ENCODE measurements at places on chromosomes 2 and 18. TPM values are rescaled to one million over a fixed set of nuclear protein-coding genes. Genes with fewer than 3 reads are reported as not detected.

DNA sequence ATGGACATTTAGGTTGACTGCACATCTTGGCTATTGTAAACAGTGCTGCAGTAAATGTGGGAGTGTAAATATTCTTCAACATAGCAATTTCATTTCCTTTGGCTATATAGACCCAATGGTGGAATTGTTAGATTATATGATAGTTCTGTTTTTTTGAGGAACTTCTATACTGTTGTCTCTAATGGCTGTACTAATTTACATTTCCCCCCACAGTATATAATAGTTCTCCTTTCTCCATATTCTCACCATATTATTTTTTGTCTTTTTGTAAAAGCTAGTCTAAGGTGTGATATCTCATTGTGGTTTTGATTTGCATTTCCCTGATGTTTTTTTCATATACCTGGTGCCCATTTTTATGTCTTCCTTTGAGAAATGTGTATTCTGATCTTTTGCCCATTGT is 13.0 kb downstream of the EIF5B start:
- no peak for DNase-seq
- no peak overlapping the region for H3K4me3 ChIP-seq
- no peaks in the 10 kb centered on the region for H3K27me3 ChIP-seq
- no peak overlapping the region for H3K27ac ChIP-seq
- no peaks in the 10 kb centered on the region for H3K4me1 ChIP-seq
- H3K36me3 ChIP-seq = no peaks in the 10 kb centered on the region

DNA sequence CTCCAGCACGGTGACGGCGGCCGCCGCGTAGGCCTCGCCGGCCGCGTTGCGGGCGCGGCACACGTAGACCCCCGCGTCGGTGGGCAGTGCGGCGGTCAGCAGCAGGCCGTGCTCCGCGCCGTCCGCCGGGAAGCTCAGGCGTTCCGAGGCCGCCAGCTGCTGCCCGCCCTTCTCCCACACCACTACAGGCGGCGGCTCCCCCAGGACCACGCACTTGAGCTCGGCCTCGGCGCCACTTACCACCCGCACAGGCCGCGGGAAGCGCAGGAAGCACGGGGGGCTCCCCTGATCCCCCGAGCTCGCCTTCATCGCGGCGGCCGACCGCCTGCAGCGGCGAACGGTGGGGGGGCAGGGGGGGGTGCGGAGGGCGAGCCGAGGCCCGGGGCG is 422 bp downstream of the OBSL1 start:
- DNase-seq = no peak
- H3K4me3 ChIP-seq = peak overlapping the region; percentile 71
- peaks cover 41% of the 10 kb centered on the region for H3K4me1 ChIP-seq

- H3K27me3 ChIP-seq = no peaks in the 10 kb centered on the region
- DNase-seq = no peak
- H3K4me1 ChIP-seq = peaks cover 1% of the 10 kb centered on the region
Measured at GRCh38 chr2:83901317-83901716, 557.8 kb downstream of the SUCLG1 start.

- H3K36me3 ChIP-seq = no peaks in the 10 kb centered on the region
- no peak overlapping the region for H3K4me3 ChIP-seq
- H3K4me1 ChIP-seq = peaks cover 6% of the 10 kb centered on the region
- no peak for DNase-seq
- H3K27me3 ChIP-seq = no peaks in the 10 kb centered on the region
Measured at GRCh38 chr18:77380695-77381094, 131.0 kb downstream of the GALR1 start.

GRCh38 chr2:206488623-206489022 is 45.3 kb downstream of the ADAM23 start:
- DNase-seq = no peak
- no peaks in the 10 kb centered on the region for H3K27me3 ChIP-seq
- H3K36me3 ChIP-seq = no peaks in the 10 kb centered on the region
- H3K4me1 ChIP-seq = no peaks in the 10 kb centered on the region

DNA sequence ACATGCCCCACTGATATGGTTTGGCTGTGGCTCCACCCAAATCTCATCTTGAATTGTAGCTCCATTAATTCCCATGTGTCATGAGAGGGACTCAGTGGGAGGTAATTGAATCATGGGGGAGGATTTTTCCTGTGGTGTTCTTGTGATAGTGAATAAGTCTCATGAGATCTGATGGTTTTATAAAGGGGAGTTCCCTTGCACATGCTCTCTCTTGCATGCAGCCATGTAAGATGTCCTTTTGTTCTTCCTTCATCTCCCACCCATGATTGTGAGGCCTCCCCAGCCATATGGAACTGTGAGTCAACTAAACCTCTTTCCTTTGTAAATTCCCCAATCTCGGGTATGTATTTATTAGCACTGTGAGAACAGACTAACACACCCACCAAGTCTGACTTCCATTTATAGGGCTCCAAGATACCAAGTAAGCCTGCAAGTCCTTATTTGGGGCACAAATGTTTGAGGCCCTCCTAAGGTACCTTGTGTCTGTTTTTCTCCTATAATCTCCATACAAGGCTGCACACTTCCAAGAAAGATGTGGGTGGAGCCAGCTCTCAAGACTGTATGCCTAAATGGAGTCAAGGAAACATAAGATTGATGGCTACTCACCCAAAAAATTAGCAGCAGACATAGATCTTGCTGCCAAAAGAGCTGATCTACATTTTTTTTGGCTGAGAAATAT is 364.7 kb downstream of the TXNL1 start:
- H3K27me3 ChIP-seq = no peaks in the 10 kb centered on the region
- H3K4me1 ChIP-seq = peaks cover 12% of the 10 kb centered on the region
- H3K36me3 ChIP-seq = no peaks in the 10 kb centered on the region

GRCh38 chr2:101625387-101625786 is 72.1 kb upstream of the MAP4K4 start:
- DNase-seq = no peak
- H3K36me3 ChIP-seq = no peaks in the 10 kb centered on the region
- H3K4me1 ChIP-seq = no peaks in the 10 kb centered on the region
- H3K4me3 ChIP-seq = no peak overlapping the region
- no peak overlapping the region for H3K27ac ChIP-seq

CCDC74B gene
- 34.5 TPM for total RNA-seq

CFAP53 gene
- not detected for total RNA-seq

TFPI gene
- 0.58 TPM for total RNA-seq

GRCh38 chr2:7755879-7756278 is 838.7 kb downstream of the RNF144A start:
- H3K27ac ChIP-seq = no peak overlapping the region
- H3K36me3 ChIP-seq = no peaks in the 10 kb centered on the region
- H3K4me3 ChIP-seq = no peak overlapping the region
- DNase-seq = no peak
- no peaks in the 10 kb centered on the region for H3K27me3 ChIP-seq

OTX1 gene
- total RNA-seq = 0.74 TPM

DNA sequence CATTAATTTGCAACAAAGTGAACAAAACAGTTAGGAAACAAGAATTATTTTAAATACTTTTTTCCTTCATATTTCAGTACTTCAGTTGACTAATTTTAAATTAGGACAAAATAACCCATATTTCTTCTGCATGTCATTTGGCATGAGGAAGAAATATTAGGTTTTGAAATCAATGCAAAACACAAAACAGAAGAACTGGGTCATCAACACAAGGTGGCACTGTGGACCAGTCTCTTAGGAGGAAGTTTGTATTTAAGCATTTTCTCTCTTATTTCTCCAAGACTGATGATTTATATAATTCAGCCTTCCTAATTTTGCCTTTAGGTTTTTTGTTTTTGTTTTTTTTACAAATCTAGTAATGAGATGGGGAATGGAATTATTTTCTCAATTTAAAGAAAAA is 352.8 kb upstream of the KCNH7 start:
- no peaks in the 10 kb centered on the region for H3K36me3 ChIP-seq
- H3K27me3 ChIP-seq = no peaks in the 10 kb centered on the region
- no peak overlapping the region for H3K4me3 ChIP-seq
- H3K4me1 ChIP-seq = peaks cover 9% of the 10 kb centered on the region
- H3K27ac ChIP-seq = no peak overlapping the region

DNA sequence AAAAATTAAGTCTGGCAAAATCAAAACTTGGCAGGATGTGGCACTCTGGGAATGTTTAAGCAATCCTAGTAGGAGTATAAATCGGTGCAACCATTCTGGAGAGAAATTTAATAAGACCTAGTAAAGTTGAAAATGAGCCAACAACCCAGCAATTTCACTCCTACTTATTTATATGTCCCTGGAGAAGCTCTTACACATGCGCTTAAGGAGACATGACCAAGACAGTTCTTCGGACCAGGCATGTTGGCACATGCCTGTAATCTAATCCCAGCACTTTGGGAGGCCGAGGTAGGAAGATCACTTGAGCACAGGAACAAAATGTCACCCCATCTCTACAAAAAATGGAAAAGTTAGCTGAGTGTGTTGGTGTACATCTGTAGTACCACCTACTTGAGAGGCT is 374.6 kb upstream of the LYPD1 start:
- DNase-seq = no peak
- H3K27me3 ChIP-seq = no peaks in the 10 kb centered on the region
- H3K36me3 ChIP-seq = no peaks in the 10 kb centered on the region
- no peak overlapping the region for H3K4me3 ChIP-seq

GRCh38 chr2:35204323-35204722 is 1151.3 kb upstream of the CRIM1 start:
- H3K27ac ChIP-seq = no peak overlapping the region
- H3K36me3 ChIP-seq = no peaks in the 10 kb centered on the region
- H3K4me3 ChIP-seq = no peak overlapping the region
- no peaks in the 10 kb centered on the region for H3K27me3 ChIP-seq

FER1L5 gene
- 0.27 TPM for total RNA-seq

- H3K27me3 ChIP-seq = no peaks in the 10 kb centered on the region
- no peak overlapping the region for H3K4me3 ChIP-seq
- no peaks in the 10 kb centered on the region for H3K36me3 ChIP-seq
- no peak overlapping the region for H3K27ac ChIP-seq
- no peak for DNase-seq
Measured at GRCh38 chr2:104049981-104050380, 803.9 kb upstream of the POU3F3 start.

DNA sequence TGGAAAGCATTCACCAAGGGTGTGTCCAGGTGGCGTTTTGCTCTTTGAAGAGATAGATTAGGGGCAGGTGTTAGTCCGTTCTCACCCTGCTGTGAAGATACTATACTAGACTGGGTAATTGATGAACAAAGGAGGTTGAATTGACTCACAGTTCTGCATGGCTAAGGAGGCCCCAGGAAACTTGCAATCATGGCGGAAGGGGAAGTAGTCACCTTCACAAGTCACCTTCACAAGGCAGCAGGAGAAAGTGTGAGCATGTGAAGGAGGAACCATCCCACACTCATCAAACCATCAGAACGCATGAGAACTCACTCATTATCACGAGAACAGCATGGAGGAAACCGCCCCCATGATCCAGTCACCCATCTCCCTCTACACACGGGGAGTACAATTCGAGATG is 135.7 kb upstream of the NFATC1 start:
- no peak for DNase-seq
- H3K4me1 ChIP-seq = no peaks in the 10 kb centered on the region
- H3K36me3 ChIP-seq = no peaks in the 10 kb centered on the region

DNA sequence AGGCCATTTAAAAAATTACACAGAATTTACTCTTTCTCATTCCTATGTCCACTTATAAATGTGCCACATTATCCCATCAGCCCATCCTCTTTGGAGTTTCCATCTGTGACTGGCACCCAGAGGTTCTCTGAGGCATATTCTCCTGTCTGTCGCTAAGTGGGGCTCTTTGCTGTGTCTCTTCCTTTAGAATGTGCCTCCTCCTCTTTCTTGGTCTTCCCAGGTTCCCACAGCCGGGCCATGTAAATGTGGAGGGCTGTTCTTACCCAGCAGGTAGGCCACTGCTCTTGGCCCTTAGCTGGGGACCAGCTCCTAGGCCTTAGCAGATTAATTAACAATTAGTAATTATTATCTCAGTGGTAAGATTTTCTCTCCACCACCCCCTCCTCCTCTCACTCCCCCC is 167.0 kb downstream of the INSIG2 start:
- H3K4me3 ChIP-seq = no peak overlapping the region
- peak; percentile 40 for DNase-seq
- H3K4me1 ChIP-seq = peaks cover 4% of the 10 kb centered on the region
- no peak overlapping the region for H3K27ac ChIP-seq

VWA3B gene
- not detected for total RNA-seq

RAB3GAP1 gene
- 40.4 TPM for total RNA-seq

- H3K4me1 ChIP-seq = peaks cover 11% of the 10 kb centered on the region
- H3K27me3 ChIP-seq = no peaks in the 10 kb centered on the region
- DNase-seq = no peak
- no peaks in the 10 kb centered on the region for H3K36me3 ChIP-seq
- H3K4me3 ChIP-seq = no peak overlapping the region
Measured at GRCh38 chr18:13615432-13615861, 110.9 kb downstream of the FAM210A start.

- no peak for DNase-seq
- no peaks in the 10 kb centered on the region for H3K27me3 ChIP-seq
- no peaks in the 10 kb centered on the region for H3K36me3 ChIP-seq
- H3K27ac ChIP-seq = no peak overlapping the region
Measured at GRCh38 chr18:9690418-9691188, 17.5 kb upstream of the RAB31 start.

MAL gene
- 2.6 TPM for total RNA-seq

- H3K36me3 ChIP-seq = no peaks in the 10 kb centered on the region
- DNase-seq = no peak
- no peaks in the 10 kb centered on the region for H3K27me3 ChIP-seq
- no peak overlapping the region for H3K4me3 ChIP-seq
Measured at GRCh38 chr2:184633726-184634125, 35.4 kb downstream of the ZNF804A start.

STEAP3 gene
- total RNA-seq = 18.2 TPM

PLCD4 gene
- total RNA-seq = 0.80 TPM

DNA sequence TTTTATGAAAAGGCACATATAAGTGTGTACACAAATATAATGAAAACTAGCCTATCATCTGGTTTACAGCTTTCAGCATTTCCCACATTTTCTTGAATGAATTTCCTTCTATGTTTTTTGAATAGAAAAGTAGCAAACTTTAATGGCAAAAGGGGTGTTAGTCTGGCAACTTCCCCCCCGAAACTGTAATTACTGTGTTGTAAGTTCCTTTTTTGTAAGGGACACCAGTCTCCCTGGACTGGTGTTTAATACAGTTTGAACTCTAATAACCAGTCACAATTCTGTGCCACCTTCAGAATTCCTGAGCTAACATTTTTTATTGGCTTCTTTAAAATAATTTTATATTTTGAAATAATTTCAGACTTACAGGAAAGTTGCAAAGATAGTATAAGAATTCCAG is 94.2 kb downstream of the ACSL3 start:
- 0 out of 2 replicates have a peak overlapping the region, but pooled peaks have one; percentile 9 for H3K27ac ChIP-seq
- no peaks in the 10 kb centered on the region for H3K27me3 ChIP-seq
- no peak for DNase-seq
- no peak overlapping the region for H3K4me3 ChIP-seq
- no peaks in the 10 kb centered on the region for H3K36me3 ChIP-seq

- no peaks in the 10 kb centered on the region for H3K27me3 ChIP-seq
- H3K27ac ChIP-seq = peak overlapping the region; percentile 73
- peaks cover 10% of the 10 kb centered on the region for H3K4me1 ChIP-seq
- DNase-seq = peak; percentile 60
- no peak overlapping the region for H3K4me3 ChIP-seq
- no peaks in the 10 kb centered on the region for H3K36me3 ChIP-seq
Measured at GRCh38 chr2:25867396-25868003, 10.8 kb downstream of the ASXL2 start.

FAM237A gene
- not detected for total RNA-seq

EHD3 gene
- total RNA-seq = 11.9 TPM

- H3K36me3 ChIP-seq = 0 out of 2 replicates have a peak, but pooled peaks cover 3% of the 10 kb centered on the region
- DNase-seq = no peak
- H3K27ac ChIP-seq = no peak overlapping the region
- no peak overlapping the region for H3K4me3 ChIP-seq
Measured at GRCh38 chr2:125033871-125034270, 1008.8 kb downstream of the CNTNAP5 start.

- peak; percentile 57 for DNase-seq
- no peak overlapping the region for H3K27ac ChIP-seq
- H3K4me3 ChIP-seq = no peak overlapping the region
- H3K4me1 ChIP-seq = no peaks in the 10 kb centered on the region
Measured at GRCh38 chr2:169727065-169727464, 6.6 kb upstream of the KLHL23 start.

TET3 gene
- 19.9 TPM for total RNA-seq
